ENCODE measurements at places on chromosomes 1 and 21.

DNA sequence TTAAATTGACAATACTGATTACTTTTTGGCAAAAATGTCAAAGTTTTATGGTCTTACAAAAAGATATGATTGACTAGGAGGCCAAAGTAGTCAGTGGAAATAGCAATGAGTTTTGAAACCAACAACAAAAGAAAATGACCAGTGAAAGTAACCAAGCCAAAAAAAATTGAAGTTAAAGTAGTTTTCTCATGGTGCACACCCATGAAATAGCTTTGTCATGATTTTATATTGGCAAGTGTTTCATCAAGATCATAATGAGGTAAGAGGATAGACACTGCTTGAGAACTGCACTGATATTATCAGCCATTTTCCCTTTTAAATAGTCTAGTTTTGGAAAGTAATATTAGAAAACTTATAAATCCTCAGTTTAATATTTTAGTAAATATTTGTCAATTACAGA lies 206.2 kb upstream of the ADAMTS5 start:
- DNase-seq: no peak

DNA sequence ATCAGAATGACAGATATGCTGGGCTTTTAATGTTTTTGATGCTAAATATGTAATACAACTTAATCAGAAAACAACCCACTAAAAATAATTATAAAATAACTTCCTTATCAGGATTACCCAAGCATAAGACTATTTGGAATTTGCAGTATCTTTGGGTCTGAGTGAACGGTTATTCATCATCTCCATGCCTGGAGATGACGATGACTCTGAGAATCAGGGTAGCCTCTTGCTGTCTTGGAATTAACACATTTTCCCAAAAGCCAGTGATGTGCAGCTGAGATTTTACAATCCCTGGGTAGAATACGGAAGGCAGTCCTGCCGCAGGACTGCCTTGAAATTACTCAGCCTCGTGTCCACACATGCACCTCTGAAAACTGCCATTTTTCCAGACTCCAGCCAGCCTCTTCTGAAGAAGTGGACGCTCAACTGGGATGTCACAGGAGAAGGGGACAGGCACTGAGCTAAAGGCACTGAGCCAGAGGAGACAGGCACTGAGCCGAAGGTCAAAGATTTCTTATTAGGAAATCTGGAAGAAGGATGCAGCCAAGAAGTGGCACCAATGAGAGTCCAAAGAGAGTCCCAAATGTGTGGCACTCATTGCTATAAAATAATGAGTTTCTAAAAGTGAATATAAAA lies 85.5 kb downstream of the PGBD5 start:
- no peak for DNase-seq

GRCh38 chr1:171850651-171851350 lies 9.5 kb downstream of the DNM3 start:
- DNase-seq: no peak

- DNase-seq: no peak
Observed at GRCh38 chr1:219801156-219801820, 127.1 kb downstream of the SLC30A10 start.
